ENCODE measurements at places on chromosomes 2 and 18. TPM values are rescaled to one million over a fixed set of nuclear protein-coding genes. Genes with fewer than 3 reads are reported as not detected.

DNA sequence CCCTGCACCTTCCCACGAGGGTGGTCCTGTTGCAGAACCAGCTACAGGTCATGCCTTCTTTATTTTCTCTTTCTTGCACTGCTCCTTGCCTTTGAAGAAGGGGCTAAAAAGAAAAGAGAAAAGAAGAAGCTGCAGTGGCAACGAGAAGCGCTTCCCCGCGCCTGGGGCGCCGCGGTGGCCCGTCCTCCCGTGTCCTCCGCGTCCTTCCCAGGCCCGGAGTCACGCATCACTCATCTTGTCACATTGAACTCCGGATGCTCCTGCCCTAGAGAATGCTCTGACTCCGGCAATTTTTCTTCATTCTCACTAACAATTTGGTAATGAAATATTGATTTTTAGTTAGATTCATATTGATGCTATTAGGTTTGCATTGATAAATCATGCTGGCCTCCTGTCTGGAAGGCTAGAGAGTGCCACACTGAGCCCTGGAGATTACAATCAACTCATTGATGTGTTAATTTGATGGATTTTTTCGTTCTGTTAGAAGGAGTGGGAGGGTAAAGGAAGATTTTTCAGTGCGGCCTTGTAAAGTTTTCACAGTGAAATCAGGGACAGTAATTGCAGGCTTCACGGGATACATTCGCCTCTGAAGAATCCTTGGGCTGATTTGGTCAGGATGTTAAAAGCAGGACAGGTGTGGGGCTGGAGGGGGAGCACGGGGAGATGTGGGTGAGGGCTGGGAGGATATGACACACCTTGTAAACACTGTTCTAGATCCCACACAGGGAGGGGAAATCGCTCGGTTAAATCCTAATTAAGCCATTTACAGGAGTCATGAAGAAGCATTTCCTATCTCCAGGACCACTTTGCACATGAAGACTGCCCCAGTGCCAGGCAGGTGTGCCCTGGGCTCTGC lies 349.3 kb downstream of the ZNF516 start:
- no peak overlapping the region for H3K4me3 ChIP-seq
- H3K36me3 ChIP-seq = no peaks in the 10 kb centered on the region
- no peak for DNase-seq

The RNF25 gene
- 24.0 TPM for total RNA-seq

GRCh38 chr2:234823877-234824376 lies 127.9 kb upstream of the SH3BP4 start:
- no peaks in the 10 kb centered on the region for H3K36me3 ChIP-seq
- H3K4me3 ChIP-seq = no peak overlapping the region
- no peaks in the 10 kb centered on the region for H3K4me1 ChIP-seq
- DNase-seq = no peak

- H3K4me3 ChIP-seq = no peak overlapping the region
- H3K27ac ChIP-seq = no peak overlapping the region
- no peaks in the 10 kb centered on the region for H3K36me3 ChIP-seq
Observed at GRCh38 chr2:75641587-75641986, 5.0 kb upstream of the MRPL19 start.

GRCh38 chr2:136527560-136527959 lies 237.8 kb upstream of the THSD7B start:
- H3K27me3 ChIP-seq = no peaks in the 10 kb centered on the region
- no peaks in the 10 kb centered on the region for H3K36me3 ChIP-seq
- DNase-seq = no peak
- no peaks in the 10 kb centered on the region for H3K4me1 ChIP-seq

- no peak overlapping the region for H3K4me3 ChIP-seq
- no peaks in the 10 kb centered on the region for H3K4me1 ChIP-seq
- DNase-seq = no peak
- H3K27ac ChIP-seq = no peak overlapping the region
- no peaks in the 10 kb centered on the region for H3K36me3 ChIP-seq
- H3K27me3 ChIP-seq = no peaks in the 10 kb centered on the region
Observed at GRCh38 chr18:42229211-42230210, 274.5 kb downstream of the PIK3C3 start.

DNA sequence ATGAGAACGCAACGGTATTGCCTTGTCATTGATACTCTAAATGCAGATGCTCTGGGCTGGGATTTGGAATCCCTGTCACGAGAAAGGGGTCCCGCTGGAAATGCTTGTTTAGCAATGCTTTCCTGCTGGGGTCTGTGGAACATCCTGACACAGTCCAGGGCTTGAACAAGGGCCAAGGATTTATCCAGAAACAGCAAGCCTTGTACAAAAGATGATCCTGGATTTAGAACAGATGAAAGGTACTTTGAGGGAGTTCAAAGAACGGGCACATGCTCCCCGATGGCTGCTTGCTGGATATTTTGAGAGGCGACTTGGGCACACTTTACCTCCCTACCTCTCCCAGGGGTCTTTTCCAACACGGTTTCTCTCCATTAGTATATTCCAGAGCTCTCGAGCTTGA lies 108.1 kb upstream of the CELF4 start:
- no peaks in the 10 kb centered on the region for H3K4me1 ChIP-seq
- DNase-seq = no peak
- H3K27me3 ChIP-seq = no peaks in the 10 kb centered on the region

- no peak overlapping the region for H3K4me3 ChIP-seq
- no peaks in the 10 kb centered on the region for H3K36me3 ChIP-seq
- H3K27me3 ChIP-seq = no peaks in the 10 kb centered on the region
- no peak overlapping the region for H3K27ac ChIP-seq
Observed at GRCh38 chr2:226320076-226320948, 479.3 kb downstream of the IRS1 start.
